Stimulated activated CD4-positive, alpha-beta T cell treated with anti-CD3 and anti-CD28 coated beads, Interleukin-4, amount 100 ng/mL, for 48 hours (primary cell): ENCODE measurements at places on chromosomes 12 and 14.

- DNase-seq, result no peak
Measured at GRCh38 chr12:20274008-20274407, 94.3 kb upstream of the PDE3A start.

- no peak for DNase-seq
Measured at GRCh38 chr12:52537101-52537500, 15.8 kb downstream of the KRT71 start.

DNA sequence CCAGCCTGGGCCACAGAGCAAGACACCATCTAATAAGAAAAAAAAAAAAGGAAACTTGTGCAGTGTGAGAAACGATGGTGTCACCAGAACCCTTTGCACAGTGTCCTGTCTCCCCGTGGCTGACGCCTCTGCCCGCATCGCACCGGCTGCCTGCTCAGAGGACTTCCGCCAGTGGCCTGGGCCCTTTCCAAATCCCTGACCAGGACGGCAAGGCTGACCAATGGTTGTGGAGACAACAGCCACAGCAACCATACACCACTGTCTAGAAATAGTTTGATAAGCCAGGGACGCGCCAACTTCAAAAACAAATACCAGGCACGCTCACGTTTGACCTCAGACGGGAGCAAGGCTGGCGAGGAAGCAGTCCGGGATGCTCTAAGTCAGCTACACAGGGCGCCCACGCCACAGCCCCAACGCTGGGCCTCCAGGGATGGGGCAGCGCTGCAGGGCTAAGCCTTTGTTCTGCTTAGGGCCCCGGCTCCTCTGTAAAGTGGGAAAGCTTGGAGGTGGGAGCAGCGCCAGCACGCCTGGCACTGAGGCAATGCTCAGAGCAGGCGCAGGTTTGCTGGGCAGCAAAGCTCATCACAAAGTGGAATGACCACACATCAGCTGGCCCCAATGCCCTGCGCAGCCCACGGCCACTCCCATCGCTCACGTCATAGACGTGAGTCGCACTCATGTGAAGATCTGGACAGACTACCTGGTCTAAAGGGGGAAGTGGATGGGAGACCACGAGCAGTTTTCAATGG is 12.5 kb downstream of the PGAM5 start:
- no peak for DNase-seq

DNA sequence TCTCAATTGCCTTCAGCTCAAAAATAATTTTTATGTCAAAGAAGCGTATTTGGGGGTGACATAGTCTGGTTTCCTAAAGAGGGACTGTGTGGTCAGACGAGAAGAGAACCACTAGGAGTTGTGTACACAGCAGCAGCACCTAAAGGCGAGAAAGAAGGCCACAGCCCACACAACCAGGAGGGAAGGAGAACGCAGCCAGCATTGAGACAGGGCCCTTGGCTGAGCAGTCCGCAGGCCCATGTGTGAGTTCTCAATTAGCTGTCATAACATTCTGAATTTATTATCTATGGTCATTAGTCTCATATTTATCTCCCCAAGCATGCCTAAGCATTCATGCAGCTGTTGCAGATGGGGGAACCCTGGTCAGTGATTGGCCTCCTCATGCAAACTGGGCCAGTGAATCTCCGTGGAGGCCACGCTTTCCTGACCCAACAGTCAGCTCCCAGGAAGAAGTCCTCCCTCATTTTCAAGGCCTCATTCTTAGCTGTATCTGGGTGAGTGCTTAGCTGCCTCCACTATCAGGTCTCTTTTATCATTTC is 81.2 kb upstream of the ATF7IP start:
- DNase-seq, result no peak

DNA sequence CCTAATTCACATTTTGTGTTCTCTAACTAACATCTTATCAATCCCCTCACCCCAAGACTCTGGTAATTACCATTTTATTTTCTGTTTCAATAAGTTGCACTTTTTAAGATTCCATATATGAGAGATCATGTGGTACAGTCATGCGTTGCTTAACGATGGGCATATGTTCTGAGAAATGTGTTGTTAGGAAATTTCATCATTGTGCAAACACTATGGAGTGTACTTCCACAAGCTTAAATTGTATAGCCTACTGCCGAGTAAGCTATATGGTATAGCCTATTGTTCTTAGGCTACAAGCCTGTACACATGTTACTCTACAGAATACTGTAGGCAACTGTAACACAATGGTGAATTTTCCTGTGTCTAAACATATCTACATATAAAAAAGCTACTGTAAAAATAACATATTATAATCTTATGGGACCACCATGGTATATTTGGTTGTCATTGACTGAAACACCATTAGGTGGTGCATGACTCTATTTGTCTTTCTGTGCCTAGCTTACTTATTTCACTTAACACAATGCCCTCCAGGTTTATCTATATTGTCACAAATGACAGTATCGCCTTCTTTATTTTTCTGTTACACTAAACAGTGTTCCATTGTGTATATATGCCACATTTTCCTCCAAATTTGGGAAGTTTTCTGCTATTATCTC is 473.4 kb upstream of the LMO3 start:
- DNase-seq, result no peak

DNA sequence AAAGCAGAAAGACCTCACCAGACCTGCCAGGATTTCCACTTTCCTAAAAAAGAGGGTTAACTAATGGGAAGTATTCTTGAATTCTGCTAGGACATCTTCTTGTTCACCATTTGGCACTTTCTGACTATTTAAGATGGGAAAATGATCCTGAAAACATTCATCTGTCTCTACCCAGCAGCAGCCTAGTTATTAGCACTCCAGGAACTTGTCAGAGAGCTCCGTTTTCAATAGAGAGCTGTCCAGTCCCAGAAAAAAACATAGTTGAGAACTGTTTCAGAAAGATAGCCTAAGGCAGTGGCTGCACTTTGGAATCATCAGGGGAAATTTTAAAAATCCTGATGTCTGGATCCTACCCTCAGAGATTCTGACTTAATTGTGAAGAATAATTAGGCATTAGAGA is 22.1 kb upstream of the CEP83 start:
- DNase-seq, result no peak

- DNase-seq, result no peak
Measured at GRCh38 chr14:74853581-74853980, 22.4 kb downstream of the PROX2 start.

DNA sequence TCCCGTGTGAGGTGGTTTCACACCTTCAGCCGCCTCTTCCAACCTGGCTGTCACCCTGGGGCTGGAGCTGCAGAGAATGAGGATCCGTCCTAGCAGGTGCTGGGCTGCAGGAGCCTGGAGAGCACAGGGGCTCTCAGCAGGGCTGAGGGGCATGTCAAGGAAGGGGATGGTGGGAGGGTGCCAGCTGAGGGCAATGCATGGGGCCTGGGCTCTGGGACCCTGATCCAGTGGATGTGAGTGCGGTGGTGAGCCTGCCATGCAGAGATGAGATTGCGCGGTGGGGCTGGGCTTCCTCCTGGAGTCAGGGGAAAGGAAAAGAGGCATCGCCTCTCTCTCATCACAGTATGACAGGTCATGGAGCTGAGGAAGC is 31.5 kb downstream of the ANAPC7 start:
- DNase-seq, result no peak

DNA sequence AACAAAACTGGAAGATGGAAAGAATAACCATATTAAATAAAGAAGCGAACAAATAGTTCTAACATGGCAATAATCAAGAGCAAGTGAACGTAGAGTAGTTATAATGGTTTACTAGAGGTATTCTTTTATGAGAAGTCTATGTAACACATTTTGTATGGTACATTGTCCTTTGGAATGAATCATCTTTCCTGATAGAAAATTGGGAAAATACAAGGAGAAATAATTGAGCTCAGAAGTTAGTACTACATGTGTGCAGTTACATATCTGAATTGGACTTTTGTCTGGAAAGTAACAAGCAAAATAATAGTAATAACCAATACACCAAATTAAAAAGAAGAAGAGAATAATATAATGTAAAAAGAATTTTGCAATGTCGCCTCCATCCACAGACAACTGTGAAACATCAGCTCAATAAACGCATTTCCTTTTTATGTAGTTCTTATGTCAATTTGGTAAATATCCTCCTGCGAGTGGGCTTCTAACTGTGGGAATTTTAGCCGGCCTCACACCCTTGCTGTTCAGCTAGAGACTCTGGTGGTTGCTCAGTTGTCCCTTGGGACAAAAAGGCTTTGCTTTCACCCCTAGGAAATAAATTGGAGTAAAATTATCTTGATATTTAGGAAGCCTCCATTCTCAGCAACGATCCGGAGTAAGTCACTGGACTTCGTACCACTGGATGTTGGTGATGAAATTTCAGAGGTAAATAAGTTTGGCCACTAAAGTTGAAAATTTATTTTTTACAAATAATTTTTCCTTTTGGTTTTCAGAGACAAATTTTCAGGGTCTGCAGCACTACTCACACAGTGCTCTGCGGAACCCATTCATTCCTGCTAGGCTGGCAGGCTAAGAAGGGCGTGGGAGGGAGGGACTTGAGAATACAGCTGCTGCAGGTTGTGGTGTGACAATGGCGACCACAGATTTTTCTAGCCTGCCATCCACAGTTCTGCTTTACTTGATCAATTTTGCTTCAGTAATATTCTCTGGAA is 1.1 kb upstream of the TUBA1A start:
- DNase-seq, result no peak

- no peak for DNase-seq
Measured at GRCh38 chr12:127430401-127430800, 836.6 kb upstream of the TMEM132C start.
